Right cardiac atrium (tissue), 5 donors: ENCODE measurements at places on chromosomes 16 and 17.

- peak; percentile 57 for DNase-seq
Measured at GRCh38 chr17:30376621-30377452, 1.9 kb upstream of the CPD start.

DNA sequence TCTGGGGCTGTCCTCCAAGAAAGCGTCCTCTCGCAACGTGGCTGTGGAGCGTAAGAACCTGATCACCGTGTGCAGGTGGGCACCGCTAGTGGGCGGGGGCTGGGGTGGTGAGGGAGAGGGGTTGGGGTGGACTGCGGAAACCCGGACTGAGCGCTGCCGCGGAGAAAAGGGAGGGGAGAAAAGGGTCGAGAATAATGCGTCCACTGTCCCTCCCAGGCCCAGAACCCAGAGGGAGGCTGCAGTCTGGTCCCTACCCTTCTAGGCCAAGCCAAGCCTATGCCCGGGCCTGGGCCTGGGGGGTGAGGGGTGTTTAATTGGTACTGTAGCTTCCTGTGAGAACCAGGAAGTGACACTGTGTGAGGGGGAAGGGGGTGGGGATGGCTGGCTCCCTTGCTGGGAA is 464 bp downstream of the RUNDC3A start:
- DNase-seq = peak; percentile 66

DNA sequence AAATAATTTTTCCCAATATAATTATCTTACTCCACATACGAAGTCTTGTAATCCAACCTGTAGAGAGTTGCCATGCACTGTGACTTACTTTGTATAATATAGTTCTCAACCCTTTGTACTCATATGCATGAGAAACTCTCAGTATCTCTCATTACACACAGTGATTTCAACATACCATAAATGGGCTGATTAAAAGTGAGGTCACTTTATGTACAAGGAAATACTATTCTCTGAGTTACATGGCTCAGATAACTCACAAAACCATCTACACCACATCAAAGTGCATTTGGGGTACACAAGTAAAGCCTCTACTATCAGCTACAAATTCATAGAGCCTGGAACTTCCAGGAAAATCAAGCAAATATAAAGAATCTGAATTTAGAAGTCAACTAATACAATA is 27.9 kb downstream of the SLFN12 start:
- no peak for DNase-seq

GRCh38 chr17:17693253-17694168 is 12.3 kb downstream of the RAI1 start:
- DNase-seq = peak; percentile 72

GRCh38 chr16:17333229-17333628 is 137.5 kb downstream of the XYLT1 start:
- no peak for DNase-seq
